ENCODE measurements at places on chromosomes 2 and 18. TPM values are rescaled to one million over a fixed set of nuclear protein-coding genes. Genes with fewer than 3 reads are reported as not detected.

GRCh38 chr2:229022652-229023051, 248.4 kb downstream of the PID1 start:
- no peak for DNase-seq

DNA sequence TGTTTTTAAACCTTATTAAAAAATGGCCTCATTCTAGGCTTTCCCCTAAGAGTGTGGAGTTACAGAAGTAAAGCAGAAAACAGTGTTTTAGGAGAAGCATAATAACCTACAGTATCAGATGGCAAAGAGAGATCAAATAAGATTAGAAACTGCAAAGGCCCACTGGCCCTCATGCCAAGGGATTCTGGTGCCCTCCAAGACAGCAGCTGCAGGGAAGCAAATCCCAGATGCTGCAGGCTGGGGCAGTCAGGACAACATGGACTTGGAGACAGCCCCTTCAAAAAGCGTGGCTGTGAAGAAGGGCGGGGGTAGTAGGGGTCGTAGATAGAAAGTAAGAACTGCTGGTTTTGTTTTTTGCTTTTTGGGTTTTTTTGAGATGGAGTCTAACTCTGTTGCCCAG, 28.3 kb upstream of the EPG5 start:
- no peak for DNase-seq

DNA sequence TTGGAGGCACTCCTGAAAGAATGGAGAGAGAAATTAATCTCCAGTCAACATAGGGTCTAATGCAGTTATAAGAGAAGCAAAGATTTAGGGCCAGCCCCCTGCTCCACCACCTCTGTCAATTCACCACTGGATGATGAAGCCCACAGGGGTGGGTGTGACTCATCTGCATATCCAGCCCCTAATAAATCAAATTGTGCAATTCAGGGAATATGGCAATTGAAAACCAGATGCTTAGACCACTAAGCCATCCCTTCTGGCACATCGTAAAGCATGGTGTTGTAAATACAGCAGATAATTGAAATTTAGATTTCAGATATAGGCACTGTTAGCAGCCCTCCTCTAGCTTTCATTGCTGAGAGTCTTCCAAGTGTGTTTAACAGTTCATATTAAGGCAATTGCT, 541.4 kb downstream of the PARD3B start:
- DNase-seq = no peak

DNA sequence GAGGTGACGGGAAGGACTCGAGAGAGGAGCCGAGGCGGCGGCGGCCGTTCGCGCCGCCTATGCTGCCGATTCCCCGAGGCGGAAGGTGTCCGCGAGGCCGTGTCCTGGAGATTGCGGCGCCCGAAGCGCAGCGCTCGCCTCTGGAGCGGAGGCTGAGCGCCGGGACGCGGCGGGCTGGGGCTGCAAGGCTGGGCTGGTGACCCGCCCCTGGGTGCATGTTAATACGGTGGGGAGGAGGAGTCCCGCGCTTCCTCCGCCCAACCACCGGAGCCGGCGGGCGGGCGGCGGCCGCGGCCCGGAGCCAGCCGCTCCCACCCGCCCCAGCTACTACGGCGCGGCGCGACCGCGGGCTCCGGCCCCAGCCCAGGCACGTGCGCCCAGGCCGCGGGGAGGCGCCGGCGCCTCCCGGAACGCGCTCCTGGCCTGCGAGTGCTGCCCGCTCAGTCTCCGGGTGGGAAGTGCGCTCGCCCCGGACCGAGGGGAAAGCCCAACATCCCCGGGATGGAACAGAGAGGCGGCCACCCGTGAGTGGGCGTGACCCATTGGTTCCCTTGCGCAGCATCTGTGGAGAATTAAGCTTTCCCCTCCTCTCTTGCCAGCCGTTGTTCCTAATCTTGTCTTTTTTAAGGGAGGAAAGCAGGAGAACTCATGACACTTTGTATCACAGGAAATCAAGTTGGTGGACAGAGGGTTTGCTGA, at the start of gene DLGAP1:
Gene DLGAP1, minus strand, starts transcription at position 195 of the 699 bp plus-strand sequence.
- peak; percentile 92 for DNase-seq

- DNase-seq = no peak
Measured at GRCh38 chr2:102021779-102022178, 30.0 kb downstream of the IL1R2 start.

DNA sequence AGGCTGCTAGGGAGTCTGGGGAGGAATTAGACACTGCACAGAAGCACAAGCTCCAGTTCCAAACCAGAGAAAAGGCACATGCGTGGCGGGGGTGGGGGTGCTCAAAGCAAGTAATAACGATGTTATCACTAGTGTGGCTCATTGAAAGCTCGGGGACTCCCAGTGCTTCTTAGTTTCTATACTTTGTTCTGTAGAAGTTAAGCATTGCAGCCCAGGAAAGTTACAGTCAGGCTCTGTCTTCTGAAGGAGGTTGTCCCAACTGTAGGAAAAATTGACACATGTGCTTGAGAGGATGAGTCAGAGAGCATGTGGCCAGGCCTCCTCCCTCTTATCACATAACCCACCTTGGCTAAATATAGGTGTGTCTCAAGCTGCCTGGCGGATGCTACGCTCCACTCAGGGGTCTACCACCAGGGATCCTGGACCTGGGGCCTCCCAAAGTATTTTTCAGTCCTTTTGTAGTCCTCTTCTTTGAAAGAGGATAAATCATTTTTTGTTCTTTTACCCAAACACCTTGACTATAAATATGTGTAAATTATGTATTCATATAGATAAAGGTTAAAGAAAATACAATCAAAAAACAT, 3.8 kb downstream of the GALNT5 start:
- no peak for DNase-seq

The ANKRD62 gene
- not detected for total RNA-seq

The PRKAG3 gene
- not detected for total RNA-seq

The UGT1A4 gene
- not detected for total RNA-seq

The NEU2 gene
- not detected for total RNA-seq

The TSGA10 gene
- total RNA-seq = 12.4 TPM

The ECEL1 gene
- 4.6 TPM for total RNA-seq

The MFSD6 gene
- total RNA-seq = 1.1 TPM
